Mammary epithelial cell (primary cell): ENCODE measurements at places on chromosomes 16 and 17. TPM values are rescaled to one million over a fixed set of nuclear protein-coding genes. Genes with fewer than 3 reads are reported as not detected.
A peak's percentile ranks its signal among the peaks of the same experiment; 100 is the strongest.

DNA sequence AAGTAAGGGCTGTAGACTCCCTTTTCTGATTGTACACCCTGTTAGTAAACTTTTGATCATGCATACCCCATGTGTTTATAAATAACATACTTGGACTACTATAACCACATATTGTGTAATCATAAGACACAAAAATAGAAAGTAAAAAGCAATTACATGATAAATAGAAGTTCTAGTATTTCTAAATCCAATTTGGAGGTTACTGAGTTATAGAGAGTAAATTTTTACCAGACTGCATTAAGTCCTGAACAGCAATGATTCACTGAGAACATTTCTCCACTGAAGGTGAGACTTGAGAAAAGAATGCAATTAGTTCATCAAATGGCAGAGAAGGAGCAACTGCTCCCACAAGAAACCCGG lies 7.7 kb upstream of the TBKBP1 start:
- peak; percentile 49 for DNase-seq

Gene NPTX1
- 0.17 TPM for total RNA-seq

DNA sequence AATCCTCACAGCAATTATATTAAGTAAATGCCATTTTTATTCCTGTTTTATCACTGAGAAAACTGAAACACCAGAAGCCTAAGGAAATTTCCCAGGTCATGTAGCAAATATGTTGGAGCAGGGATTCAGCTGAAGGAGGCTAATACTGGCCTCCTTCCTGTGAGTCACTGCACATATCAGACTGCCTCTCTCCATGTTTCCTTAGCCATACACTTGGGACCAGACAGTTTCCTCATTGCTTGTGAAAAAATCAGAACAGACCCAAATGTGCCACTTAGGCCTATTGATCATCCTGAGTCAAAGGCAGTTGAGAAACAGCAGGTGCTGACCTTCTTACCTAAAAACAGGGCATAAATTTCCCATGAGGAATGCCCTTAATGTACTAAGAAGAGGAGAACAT lies 18.9 kb upstream of the ELAC2 start:
- DNase-seq: no peak

Gene DNAAF1
- total RNA-seq: 0.16 TPM in 1 of 2 replicates, not detected in the other

- no peak for DNase-seq
Measured at GRCh38 chr16:80936410-80936809, 70.3 kb downstream of the CMC2 start.

DNA sequence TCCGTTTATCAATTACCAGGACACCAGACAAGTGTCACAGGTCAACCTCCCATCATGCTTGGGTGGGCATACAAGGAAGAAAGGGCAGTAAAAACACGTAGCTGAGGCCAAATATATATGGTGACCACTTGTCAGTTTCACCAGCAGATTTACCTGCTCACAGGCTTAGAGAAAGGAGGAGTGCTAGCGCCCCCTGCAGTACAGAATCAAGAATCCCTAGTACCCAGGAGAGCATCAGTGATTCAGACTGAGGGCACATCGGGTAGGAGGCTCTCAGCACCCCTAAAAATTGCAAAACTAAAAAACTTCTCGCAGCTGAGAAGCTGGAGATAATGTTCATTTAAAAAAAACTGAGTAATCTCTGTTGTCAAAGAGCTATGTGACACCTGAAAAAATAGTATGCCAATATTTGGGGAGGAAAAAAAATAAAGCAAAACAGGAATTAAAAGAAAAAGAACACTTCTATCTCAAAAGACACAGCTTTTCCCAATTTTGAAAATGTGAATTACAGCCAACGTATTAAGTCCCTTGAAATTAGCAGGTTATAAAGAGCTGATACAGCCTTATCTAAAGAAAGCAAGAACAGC lies 21.2 kb upstream of the MON1B start:
- peak; percentile 28 for DNase-seq

Gene PLA2G10
- total RNA-seq: 1.0 TPM

GRCh38 chr16:89113661-89114060 lies 20.0 kb downstream of the ACSF3 start:
- DNase-seq: no peak

Gene NEK8
- total RNA-seq: 7.0 TPM

- DNase-seq: no peak
Measured at GRCh38 chr16:11557801-11558200, 28.9 kb downstream of the LITAF start.

DNA sequence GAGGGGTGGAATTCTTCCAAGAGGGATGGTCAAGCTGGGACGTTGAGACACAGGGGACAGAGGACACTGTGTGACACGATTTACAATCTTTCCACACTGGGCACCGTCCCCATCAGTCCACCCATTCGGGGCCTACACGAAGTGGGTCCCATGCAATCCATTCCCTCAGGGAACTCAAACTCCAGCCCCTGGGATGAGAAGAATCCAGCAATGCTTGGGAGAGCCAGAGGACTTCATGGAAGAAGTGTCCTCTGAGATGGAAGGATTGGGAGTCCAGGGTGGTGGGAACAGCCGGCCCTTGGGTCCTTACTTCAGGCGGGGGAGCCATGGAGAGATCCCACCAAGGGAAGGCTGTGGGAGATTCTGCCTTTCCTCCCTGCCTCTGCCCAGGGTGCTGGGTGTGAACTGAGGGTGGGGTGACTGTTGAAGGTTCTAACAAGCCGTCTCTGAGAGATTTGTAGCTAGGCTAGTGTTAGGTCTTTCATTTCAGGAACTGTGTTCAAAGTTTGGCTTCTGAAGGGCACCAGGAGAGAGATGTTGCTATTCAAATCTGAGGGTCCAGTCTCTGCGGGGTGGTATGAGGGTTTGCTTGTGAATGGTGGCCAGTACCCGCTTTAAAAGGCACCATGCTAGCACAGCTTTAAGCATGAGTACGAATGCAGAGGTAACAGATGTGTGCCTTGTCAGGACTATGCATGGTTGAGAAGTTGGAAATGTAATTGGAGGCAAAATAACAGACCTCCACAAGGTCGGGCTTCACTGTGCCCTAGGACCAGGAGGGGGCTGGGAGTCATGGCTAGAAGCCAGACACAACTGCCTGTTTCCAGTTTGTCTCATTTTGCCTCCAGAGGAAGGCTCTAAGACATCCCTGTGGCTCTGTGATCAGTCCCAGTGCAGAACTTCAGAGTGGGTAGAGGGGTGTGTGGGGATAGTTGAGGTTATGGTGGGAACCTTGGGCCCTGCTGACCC lies 1.9 kb downstream of the ATP1B2 start:
- DNase-seq: no peak

GRCh38 chr16:78838276-78838675 lies 738.8 kb downstream of the WWOX start:
- no peak for DNase-seq

DNA sequence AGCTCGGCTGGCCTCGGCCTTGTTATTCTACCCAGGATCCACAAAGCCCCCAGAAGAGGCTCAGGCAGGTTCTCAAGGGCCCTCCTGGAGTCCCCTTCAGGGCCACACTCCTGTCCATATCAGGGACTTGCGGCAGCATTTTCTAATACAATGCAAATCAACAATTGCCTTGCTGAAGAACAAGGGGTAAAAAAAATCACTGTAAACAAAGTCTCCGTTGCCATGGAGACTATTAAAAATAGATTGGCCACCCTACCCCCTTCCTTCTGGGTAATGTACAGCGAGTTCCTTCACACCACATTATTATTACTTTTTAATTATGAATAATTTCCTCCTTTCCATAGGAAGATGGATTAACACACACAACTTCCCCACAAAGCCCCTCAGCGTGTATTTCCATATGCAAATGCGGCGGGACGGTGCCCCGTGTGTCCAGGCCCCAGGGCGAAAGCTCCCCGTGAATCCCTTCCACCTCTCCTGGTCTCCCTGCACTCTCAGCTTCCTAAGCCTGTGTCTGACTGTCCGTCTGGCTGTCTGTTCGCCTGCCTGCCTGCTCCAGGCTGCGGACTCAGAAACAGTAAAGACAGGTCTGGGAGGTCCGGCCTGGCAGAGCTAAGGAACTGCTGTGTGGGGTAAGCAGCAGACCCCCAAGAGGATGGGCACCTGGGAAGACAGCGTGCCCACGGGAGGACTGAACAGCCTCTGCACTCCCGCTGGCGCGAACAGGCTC lies 196.6 kb downstream of the RBFOX3 start:
- no peak for DNase-seq

DNA sequence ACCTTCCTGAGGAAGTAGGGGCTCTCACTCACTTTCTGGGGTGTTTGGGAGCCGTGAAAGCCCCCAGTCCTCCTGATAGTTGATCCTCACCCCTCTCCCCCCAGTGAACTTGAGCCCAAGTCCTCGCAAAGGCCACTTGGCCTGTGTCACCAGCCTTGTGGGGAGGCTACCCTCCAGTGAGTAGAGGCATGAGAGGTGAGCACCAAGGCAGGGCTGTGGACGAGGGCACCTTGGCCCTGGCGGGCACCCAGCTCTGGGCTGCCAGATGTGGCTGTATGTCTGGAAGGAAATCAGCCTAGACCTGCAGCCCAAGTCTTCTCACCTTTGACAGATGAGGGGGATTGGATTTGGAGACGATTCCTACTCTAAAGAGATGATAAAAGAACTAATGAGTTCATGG lies 3.1 kb downstream of the TTYH2 start:
- DNase-seq: no peak

GRCh38 chr17:4959261-4959965 lies 8.2 kb downstream of the SPAG7 start:
- DNase-seq: no peak

Gene CDH5
- not detected for total RNA-seq

DNA sequence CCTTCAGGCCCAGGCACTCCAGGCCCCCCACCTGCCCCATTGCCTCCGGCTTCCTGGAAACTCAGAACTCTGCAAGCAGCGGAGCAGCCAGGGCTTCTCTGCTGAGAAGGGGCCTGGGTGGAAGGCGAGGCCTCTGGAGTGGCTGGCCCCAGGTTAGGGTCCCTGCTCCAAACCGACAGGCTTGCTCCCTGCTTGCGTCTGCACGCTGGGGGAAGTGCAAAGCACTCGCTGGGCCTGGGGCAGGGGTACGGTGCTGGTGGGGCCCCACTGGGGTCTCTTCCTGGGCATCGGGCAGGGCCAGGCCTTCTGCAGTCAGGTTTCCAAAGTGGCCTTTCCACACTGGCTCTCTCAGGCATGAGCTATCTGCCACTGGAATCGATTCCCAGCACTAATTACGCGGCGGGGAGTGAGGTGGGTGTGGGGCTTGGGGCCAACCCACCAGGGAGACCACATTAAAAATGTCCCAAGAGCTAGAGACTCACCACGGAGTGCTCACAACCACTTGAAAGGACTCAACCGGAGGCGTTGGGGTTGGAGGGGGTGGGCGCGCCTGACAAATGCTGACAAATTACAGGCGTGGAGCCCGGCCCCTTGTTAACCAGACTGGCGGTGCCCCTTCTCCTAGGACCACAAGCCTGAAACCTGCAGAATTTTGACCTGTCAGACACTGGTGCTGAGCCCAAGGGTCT lies 17.9 kb downstream of the FAM83G start:
- no peak for DNase-seq

Gene KRT25
- not detected for total RNA-seq
